M059J (cell line): ENCODE measurements at places on chromosomes 1 and 21.
A peak's percentile ranks its signal among the peaks of the same experiment; 100 is the strongest.

GRCh38 chr1:209398313-209398991 is 185.1 kb upstream of the CAMK1G start:
- DNase-seq = peak; percentile 99

GRCh38 chr21:41548781-41549180 is 40.8 kb upstream of the TMPRSS2 start:
- no peak for DNase-seq

- peak; percentile 6 for DNase-seq
These were observed 131.4 kb upstream of the RAB4A start for GRCh38 chr1:229139331-229140118.

DNA sequence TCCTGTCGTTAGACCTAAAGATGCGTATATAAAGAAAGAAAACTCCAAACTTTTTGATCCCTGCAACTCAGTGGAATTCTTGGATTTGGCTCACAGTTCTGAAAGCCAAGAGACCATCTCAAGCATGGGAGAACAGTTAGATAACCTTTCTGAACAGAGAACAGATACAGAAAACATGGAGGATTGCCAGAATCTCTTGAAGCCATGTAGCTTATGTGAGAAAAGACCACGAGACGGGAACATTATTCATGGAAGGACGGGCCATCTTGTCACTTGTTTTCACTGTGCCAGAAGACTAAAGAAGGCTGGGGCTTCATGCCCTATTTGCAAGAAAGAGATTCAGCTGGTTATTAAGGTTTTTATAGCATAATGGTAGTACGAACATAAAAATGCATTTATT is 33.1 kb downstream of the MDM4 start:
- DNase-seq = no peak

GRCh38 chr1:234958066-234958705 is 170.5 kb downstream of the TOMM20 start:
- DNase-seq = peak; percentile 68

- peak; percentile 99 for DNase-seq
These were observed 19.3 kb downstream of the AHCYL1 start for GRCh38 chr1:110003747-110004428.

DNA sequence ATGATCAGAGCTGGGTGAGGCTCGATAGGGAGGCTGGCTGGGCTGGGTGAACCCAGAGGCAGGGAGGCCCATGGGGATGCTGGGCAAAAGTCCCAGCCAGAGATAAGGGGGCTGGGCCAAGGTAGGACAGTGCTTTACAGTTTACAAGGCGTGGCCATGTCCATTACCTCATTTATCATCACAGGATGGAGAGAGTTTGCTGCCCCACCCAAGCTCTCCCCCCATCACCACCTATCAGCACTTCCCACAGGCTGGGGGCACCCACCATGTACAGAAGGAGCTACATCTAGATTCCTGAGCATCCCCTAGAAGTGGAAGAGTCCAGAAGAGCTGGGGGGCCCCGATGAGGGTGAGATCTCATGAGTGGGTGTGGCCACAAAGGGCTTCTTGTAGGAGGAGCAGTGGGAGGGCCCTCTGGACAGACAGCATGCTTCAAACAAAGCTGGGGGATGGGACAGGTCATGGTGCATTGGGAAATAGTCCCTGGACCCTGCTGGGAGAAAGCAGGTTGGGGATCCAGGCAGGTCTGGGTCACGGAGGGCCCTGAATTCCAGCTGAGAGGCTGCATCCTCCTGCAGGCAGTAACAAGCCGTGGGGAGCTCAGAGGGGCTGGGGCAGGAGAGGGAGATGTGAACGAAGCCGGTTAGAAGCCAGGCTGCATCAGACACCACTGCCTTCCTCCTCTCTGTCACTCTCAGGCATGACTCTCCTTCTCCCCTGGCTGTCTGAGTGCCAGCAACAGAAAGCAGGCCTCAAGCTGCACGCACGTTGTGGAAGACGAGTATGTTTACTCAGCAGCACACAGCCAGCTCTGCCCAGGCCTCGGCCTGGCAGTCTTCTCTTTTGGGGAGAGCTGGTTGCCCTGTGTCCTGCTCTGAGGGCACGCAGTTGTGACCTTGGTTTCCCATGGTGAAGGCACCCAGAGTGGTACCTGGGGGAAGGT is 202.3 kb downstream of the HIVEP3 start:
- DNase-seq = no peak

DNA sequence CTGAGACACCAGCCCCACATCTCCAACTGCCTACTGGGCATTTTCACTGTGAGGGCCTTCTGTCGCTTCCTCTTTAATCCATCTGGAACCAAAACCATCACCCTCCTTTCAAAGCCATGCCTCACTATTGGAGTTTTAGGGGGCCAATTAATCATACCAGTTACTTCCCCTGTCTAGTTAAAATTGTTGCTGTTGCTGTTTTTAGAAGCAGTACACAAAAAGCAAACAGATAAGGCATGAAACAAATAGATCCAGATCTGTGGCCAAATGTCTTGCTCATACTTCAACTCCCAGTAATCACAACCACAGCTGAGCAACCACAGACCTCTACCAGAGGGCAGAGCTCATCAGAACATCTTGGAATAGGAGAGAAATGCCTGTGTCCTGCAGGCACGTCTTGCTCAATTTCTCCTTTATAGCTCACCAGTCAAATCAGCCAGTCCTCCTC is 133.8 kb upstream of the C1orf105 start:
- peak; percentile 98 for DNase-seq

DNA sequence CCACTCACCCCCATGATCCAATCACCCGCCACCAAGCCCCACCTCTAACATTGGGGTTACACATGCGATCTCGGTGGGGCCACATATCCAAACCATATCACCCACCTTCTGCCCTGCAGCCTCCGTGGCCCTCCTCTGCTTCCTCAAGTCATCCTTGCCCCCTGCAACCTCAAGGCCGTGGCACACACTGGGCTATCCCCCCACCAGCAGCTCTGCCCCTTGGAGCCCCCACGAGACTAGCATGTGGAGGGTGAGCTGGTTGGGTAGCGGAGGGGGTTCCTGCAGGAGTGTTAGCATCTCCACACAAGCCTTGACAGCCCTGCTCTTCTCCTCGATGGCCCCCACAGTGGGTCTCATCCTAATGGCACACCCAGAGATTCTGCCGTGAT is 100.8 kb downstream of the TOMM20 start:
- DNase-seq = no peak

GRCh38 chr1:186207391-186208085 is 167.5 kb downstream of the TPR start:
- DNase-seq = no peak

- DNase-seq = no peak
These were observed 6.1 kb downstream of the PLPP3 start for GRCh38 chr1:56573311-56573710.

GRCh38 chr1:224256640-224257039 is 73.3 kb downstream of the NVL start:
- no peak for DNase-seq

GRCh38 chr1:236066828-236067386 is 2.0 kb upstream of the NID1 start:
- DNase-seq = no peak

DNA sequence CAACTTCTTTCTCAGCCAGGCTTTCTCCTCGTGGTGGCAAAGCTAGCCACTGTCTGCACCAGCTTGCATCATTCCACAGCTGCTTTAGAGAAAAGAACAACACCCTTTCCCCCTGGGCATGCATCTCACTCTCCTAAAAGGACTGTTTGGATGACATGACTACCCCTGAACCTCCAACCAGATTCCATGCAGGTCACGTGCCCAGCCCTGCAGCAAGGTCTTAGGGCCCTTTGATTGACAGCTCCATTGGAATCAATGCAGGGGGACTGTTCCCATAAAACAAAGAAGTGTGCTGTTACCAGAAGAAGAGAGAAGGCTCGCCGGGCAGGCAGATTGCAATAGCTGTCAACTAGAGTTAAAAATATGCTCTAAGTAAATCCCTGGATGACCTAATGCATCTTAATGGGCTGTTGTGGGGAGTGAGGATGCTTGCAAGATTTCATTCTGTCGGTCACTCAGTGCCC is 24.4 kb downstream of the KCNA2 start:
- DNase-seq = no peak

- DNase-seq = no peak
These were observed 7.0 kb downstream of the KRTAP15-1 start for GRCh38 chr21:30447056-30447455.

DNA sequence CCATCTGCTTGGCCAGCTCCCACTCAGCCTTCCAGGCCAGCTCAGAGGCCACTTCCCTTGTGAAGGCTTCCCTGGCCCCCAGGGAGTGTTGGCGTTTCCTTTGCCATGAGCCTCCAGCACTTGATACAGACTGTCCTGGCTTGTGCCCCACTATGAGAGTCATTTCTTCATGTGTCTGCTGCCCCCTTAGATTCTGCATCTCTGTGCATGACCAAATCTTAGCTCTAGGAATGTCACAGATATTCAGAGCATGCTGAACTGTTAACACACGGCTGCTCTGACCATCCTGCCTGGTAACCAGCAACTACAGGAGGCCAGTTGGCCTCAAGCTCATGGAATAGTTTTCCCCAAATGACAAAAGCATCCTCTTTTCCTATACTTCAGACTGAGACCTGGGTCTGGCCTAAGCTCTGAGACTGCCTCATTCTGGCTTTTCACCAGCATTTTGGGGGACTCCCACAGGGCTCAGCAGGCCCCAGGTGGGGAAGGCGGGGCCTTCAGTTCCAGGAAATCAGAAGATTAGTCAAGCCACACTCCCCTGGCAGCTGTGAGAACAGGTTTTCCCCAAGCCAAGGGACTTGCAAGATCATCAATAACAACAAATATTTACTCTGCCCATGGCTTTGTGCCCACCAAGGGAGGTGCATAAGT is 182.6 kb upstream of the EDN2 start:
- DNase-seq = peak; percentile 36

DNA sequence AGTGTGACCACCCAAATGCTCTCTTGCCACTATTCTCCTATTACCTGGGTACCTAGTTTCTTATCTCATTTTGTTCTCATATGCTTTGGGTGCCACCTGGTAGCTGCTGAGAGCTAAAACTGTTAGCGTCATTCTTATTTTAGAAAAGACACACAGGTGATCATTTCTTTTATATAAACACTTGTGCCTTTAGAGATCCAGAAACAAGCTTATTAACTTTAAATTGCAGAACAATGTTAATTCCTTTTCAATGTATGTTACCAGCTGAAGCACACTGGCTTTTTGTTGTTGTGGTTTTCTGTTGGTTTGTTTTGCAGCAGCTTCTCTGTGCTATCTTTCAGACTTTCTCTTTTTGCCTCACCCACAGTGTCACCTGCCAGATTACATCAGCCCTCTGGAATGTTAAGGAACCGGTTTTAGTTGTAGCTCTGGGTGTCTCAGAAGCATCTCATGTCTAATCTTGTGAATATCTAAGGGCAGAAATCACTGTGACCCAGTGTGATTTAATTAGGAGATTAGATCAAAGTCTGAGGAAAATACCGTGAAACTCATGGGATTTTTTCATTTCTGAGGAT is 43.4 kb upstream of the SLC19A2 start:
- DNase-seq = peak; percentile 57

GRCh38 chr1:51044834-51045233 is 57.2 kb upstream of the C1orf185 start:
- no peak for DNase-seq

GRCh38 chr1:38539931-38540330 is 319.6 kb downstream of the RRAGC start:
- no peak for DNase-seq

- DNase-seq = no peak
These were observed 13.7 kb downstream of the CD84 start for GRCh38 chr1:160565564-160565963.

GRCh38 chr1:160064746-160065145 is 5.2 kb downstream of the KCNJ10 start:
- no peak for DNase-seq
